ENCODE measurements at places on chromosomes 5 and 9.

DNA sequence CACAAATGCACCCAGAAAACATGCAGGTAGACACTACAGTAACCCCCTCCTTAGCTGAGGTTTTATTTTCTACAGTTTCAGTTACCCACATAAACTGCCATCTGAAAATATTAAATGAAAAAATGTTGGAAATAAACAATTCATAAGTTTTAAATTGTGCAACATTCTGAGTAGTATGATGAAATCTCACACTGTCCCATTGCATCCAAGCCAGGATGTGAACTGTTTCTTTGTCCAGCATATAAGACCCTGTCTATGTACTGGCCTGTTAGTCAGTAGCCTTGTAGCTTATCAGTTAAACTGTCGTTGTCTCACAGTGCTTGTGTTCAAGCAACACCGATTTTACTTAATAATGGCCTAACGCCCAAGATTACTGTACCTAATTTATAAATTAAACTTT is 630.5 kb downstream of the ANXA1 start:
- DNase-seq, result no peak

DNA sequence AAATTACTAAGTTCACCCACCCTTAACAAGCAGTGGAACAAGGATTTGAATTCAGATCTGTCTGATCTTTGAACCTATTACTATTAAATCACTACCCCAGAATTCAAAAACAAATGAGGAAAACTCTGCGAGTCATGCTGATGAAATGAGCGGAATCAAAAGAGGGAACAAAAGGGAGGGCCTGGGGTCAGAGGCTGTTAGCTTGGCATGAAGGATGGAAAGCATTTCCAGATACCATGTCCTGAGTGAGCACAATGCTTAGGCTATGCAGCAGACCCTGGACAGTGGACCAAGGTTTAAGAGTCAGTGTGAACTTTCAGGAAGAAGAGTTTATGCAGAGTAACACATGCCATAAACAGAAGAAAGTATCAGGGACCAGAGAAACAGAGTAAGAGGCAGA is 30.5 kb downstream of the GRIA1 start:
- no peak for DNase-seq

DNA sequence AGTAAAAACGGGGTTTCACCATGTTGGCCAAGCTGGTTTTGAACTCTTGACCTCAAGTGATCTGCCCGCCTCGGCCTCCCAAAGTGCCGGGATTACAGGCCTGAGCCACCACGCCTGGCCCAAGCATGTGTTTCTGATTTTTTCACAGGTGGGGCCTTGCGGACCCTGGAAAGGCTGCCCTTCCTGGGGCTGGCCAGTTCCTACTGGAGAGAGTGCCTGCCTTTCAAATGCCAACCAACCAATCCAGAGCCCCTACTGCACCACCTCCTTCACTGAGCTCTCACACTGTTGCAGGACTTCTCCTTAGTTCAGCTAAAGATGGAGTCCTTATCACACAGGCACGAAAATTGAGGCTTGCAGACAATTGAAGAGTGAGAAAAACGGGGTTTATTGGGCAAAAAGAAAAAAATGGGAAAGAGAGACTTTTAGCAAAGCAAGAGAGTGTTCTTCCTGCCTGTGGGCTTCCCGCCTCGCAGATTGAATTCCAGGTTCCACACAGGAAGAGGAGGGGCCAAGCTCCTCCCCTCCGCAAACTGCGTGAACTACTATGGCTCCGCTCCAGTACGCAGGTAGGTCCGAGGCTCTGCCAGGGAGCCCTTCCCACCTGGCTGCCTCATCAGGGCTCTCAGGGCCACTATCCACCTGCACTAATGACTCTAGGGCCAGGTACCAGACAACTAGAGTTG is 8.3 kb upstream of the CMBL start:
- no peak for DNase-seq

DNA sequence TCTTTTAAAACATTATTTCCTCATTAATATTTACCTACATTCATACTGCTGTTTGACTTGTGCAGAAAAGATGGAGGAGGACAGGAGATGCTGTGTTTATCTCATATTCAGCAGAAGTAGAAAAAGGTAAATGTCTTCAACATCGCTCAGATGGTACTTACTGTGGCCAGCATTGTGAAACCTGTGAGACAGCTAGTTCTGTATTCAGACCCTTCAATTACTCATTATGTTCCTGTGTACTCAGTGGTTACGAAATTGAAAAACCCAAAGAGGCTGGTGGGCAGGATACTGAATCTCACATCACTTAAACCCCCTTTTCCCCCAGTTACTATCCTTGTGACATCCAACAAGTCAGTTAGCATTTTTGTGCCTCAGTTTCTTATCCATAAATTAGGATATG is 216.0 kb downstream of the KDM4C start:
- no peak for DNase-seq
